ENCODE measurements at places on chromosomes 12 and 14.
A peak's percentile ranks its signal among the peaks of the same experiment; 100 is the strongest.

DNA sequence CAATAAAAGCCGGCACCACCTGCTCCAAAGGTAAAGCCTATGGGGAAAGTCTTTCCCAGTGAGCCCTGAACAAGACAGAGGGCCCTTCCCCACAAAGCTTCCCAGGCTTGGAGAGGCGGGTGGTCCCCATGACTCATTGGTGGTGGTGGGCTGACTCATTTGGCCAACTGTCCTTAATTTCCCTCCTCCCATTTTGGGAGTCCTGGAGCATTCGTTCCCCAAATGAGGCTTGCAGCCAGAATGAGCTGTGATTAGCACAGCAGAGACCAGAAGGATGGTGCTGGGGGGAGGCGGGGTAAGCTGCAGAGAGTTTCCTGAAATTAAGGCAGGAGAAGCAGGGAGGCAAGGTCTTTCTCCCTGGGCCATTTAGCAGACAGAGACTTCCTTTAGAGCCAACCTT is 241.7 kb downstream of the DPF3 start:
- DNase-seq, result no peak

- DNase-seq, result no peak
Measured at GRCh38 chr12:100539202-100539601, 34.3 kb upstream of the GAS2L3 start.

- DNase-seq, result no peak
Measured at GRCh38 chr14:102927346-102927877, 4.9 kb downstream of the AMN start.

GRCh38 chr12:26789731-26790644 is 43.0 kb downstream of the ITPR2 start:
- DNase-seq, result no peak

- DNase-seq, result no peak
Measured at GRCh38 chr12:25734529-25735180, 181.6 kb upstream of the LMNTD1 start.

DNA sequence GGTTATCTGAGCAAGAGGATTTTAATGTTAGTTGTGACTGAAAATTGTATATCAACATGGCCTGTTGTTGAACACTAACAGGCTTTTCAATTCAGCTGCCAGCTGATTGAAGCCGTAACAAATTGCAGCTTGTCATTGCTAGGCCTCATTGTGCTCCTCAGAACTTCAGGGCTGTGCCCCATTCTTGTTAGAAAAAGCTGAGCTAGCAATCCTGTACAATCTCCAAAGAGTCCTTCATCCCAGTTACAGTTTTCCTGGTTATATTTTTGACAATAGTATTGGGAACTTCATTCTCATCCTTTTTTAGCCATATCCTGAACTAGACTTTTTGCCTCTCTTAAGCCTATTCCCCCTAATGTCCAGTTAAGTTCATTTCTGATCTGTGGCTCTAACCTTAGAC is 564.1 kb upstream of the ATXN7L3B start:
- DNase-seq, result no peak

- DNase-seq, result no peak
Measured at GRCh38 chr12:83468988-83469908, 782.5 kb downstream of the TMTC2 start.

GRCh38 chr12:89083491-89083890 is 268.8 kb downstream of the DUSP6 start:
- no peak for DNase-seq

DNA sequence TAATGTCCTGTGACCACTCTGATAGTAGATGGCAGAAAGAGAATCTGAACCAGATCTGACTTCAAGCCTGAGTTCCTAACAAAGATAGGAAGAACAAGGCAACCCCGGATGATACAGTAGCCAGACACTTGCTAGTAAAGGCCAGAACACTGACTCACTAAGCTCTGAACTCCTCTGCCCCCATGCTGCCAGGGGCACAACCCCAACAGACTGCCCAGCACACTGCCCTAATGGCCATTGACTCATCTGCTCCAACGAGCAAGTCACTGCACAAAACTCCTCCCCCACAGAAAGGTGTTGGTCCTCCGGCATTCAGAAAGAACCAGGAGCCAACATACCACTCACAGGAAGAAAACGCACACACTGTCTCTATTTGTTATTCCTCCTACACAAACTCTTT is 179.6 kb upstream of the NUDT4 start:
- DNase-seq, result no peak

DNA sequence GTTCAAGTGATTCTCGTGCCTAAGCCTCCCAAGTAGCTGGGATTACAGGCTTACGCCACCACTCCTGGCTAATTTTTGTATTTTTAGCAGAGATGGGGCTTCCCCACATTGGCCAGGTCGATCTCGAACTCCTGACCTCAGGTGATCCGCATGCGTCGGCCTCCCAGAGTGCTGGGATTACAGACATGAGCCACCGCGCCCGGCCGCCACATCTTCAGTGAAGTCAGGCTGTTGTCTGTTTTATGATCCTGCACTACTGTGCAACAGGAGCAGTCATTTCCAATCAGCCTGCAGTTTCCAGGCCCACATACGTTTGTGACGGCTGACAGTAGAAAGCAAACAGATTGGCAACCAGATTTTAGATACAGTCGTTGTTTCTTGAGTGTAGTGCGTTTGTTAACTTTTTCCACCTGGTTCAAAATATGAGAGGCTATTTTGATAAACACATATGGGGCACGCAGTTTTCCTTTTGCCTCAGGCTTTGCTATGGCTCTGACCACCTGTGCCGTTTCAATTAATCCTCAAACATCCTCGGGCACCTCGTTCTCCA is 74.8 kb downstream of the LGMN start:
- no peak for DNase-seq

DNA sequence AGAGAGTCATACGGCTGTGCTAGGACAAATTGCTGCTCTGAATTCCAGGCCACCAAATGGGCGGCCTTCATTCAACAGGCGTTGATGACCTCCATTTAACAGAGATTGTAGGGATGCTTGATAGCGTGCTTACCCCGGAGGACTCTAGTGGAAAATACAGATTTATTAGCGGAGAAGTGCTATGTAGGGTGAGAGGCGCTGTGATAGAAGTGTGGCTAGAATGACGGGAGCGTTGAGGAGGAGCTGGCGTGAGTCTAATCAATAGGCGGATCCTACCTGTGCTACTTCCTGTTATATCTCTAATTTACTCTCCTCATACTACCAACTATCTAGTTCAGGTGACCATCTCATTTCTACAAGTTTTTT is 668 bp downstream of the MRPS35 start:
- peak; percentile 21 for DNase-seq

GRCh38 chr12:32273712-32274111 is 125.6 kb upstream of the FGD4 start:
- no peak for DNase-seq

- no peak for DNase-seq
Measured at GRCh38 chr12:712172-712863, 40.1 kb upstream of the WNK1 start.
